GM12892 (cell line): ENCODE measurements at places on chromosomes 1 and 21.

GRCh38 chr1:96557336-96557735 lies 164.2 kb upstream of the PTBP2 start:
- DNase-seq = no peak

DNA sequence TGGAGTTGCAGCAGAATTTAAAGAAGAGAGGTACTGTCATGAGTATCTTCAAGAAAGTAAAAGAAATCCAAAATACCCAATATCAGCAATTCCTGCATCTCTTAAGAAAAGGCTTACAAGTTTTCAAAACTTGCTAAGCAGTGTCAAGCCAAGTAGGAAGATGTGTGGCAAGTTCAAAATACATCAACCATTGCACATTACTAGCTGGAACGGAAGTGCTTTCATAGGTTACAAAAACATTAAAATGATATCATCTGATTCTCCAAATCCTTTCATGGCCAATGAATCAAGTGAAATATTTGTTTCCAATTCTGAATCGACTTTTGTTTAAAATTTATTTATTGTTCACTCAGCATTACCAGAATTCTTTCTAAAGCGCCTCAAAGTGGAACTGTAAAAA lies 5.7 kb upstream of the ABCA4 start:
- no peak for DNase-seq

- no peak for DNase-seq
These were observed 1.3 kb downstream of the ACTRT2 start for GRCh38 chr1:3022511-3022973.

DNA sequence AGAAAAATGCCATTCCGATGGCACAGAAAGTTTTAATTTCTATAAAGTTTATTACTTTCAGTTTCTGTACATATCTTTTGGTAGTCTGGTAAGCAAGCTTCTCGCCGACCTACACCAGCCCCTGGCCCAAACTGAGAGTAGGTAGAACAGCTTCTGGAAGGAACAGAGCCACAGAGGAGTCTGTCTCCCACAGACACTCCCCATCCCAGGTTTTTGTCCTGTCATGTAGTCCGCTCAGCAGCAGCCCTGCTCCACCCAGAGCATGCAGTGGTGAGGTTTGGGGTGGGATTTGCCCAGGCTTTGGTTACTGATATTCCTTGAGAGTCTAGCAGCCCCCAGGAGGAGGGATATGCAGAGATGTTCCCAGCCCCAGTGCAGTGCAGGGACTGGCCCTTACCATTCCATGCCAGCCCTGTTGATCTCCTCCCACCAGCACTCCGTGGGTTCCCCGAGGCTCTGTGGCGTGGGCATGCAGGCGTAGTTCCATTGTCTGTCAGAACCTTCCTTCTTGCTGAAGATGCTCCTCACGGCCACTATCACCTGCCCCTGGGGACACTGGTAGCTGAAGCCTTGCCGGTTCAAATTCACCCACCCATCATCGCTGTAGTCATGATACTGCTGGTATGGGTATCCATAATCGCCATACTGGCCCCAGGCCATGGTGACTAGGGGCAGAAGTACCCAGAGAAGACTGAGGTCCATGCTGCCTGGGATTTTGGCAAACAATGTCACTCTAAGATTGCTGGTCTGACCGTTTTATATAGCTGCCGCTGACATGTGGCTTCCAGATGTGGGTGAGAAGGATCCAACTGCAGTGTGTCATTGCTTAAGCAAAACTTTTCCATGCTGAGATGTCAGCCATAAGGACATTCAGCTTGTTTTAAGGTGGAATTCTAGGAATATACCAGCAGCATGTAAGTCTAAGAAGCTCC lies at the start of gene DPT:
Gene DPT (minus strand): TSS at position 734 of the 932 bp plus-strand sequence. CDS start 32 bp downstream, at position 702.
- DNase-seq = no peak
